SW 1271 (cell line): ENCODE measurements at places on chromosomes 7 and 10.

DNA sequence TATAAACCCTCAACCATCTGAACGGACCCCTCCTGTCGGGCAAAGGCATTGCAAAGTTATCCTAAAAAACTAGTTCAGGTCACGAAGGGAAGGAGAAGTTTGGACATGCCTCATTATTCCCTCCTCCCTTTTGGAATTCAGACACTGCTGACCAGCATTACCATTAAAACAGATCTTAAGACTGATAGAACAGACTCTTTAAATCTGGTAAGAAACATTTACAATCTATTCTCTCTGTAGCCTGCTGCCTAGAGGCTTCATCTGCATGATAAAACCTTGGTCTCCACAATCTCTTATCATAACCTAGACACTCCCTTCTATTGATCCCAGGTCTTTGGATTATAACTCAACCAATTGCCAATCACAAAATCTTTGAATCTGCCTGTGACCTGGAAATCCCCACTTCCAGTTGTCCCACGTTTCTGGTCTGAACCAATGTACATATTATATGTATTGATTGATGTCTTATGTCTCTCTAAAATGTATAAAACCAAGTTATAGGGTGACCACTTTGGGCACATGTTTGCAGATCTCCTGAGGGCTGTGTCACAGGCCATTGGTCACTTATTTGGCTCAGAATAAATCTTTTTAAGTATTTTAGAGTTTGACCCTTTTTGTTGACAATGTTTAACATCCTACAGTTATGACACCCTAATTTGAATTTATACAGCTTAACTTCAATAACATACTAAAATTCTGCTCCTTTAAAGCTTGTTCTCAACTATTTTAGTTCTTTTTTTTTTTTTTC is 23.5 kb upstream of the CNNM2 start:
- no peak for DNase-seq

GRCh38 chr7:14846405-14846804 is 56.1 kb downstream of the DGKB start:
- DNase-seq: no peak

DNA sequence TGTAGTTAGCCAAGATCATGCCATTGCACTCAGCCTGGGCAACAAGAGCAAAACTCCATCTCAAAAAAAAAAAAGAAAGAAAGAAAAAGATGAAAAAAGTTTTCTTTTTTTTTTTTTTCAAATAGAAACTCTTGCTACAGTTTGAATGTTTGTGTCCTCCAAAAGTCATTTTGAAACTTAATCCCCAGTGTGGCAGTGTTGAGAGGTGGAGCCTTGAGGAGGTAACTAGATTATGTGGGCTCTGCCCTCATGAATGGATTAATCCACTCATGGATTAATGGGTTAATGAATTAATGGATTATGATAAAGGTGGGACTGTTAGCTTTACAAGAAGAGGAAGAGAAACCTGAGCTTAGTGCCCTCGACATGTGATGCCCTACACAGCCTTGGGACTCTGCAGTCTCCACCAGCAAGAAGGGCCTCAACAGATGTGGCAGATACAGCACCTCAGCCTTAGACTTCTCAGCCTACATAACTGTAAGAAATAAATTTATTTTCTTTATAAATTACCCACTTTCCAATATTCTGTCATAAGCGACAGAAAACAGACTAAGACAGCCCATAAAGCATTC is 25.1 kb downstream of the CPEB3 start:
- DNase-seq: no peak

DNA sequence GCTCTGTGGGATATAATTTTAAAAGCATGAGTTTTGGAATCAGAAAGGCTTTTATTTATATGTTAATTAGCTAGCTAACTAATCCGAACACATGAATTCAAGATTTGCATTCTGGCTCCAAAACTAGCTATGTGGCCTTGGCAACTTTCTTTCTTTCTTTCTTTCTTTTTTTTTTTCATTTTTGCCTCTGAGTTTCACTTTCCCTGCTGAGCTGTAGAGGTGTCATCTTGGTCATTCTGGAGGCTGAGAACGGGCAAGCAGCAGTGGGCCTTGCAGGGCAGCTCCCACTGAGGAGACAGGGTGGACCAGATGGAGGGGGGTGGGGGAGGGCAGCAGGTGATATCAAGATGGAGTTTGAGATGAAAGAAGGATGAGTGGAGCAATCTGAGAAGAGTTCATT is 24.8 kb upstream of the SFMBT2 start:
- no peak for DNase-seq

DNA sequence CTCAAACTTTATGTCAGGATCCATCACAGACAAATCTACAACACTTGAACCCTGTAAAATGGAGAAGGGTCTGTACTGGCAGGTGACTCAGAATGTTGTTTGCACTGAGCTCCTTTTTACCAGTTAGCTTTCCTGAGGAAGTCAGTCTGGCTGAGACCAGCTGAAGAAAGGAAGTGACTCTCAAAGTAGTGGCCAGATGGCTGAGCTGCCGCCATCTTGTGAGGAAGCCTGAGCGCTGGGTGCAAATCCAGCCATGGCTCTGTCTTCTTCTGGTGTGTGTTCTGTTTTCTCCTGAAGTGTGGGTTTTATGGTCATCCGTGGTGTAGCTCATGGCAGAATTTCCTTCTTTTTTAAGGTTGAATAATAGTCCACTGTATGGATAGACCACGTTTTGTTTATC is 25.5 kb upstream of the ECHDC3 start:
- DNase-seq: no peak

GRCh38 chr7:44711528-44711927 is 37.1 kb upstream of the ZMIZ2 start:
- DNase-seq: no peak

DNA sequence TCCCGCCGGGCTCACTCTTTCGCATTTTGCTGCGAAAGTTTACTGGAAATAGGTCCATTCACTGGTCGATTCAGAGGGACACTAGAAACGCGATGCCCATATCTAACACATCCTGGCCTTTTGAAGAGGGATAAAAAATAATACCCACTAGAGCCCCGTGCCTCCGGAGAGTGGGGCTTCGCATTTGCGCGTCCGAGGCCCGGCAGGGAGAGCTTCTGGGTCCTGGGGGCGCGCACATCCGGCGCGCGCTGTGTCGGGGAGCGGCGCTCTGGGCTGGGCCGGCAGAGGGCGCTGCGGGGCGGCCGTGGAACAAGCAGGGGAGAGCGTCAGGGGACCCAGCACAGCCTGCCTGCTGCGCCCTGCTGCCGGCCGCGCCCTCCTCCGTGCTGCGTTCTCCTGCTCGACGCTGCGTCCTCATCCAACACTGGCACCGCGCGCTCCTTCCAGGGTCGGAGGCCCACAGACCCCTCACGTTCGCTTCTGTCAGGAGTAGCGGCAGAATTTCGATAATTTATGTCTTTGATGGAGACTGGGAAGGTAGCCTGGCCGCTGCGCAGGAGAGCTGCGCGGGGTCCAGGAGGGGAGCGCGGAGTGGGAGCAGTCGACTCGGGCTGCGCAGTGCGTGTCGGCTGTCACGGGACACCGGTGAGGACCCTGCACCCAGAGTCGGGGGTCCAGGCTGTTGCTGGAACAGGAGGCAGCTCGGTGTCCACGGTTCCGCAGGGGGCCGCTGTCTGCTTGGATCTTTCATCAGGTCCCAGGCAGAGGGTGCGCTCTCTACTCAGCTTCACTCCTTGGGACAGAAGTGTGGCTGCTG is 41.5 kb upstream of the ZNF32 start:
- no peak for DNase-seq
